ENCODE measurements at places on chromosomes 2 and 18.

DNA sequence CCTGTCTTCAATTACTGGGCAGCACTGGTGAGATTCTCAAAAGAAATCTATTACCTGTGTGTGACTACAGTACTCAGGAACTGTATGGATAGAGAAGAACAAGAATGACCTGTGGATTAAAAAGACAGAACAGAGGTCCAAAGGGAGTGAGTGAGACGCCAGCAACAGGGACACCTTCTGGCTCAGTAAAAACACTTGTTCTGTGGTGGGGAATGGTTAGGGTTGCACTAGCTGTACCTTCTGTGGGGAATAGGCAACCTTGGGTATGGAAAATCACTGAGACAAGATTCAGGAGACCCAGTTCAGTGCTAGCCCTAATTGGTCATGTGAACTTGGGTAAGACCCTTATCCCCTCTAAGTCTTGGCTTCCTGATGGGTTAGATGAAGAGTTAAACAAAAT is 986.0 kb downstream of the TSN start:
- no peak for DNase-seq

DNA sequence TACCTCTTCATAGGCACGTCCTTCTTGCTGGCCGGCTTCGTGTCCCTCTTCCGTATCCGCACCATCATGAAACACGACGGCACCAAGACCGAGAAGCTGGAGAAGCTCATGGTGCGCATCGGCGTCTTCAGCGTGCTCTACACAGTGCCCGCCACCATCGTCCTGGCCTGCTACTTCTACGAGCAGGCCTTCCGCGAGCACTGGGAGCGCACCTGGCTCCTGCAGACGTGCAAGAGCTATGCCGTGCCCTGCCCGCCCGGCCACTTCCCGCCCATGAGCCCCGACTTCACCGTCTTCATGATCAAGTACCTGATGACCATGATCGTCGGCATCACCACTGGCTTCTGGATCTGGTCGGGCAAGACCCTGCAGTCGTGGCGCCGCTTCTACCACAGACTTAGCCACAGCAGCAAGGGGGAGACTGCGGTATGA is 2.3 kb downstream of the FZD7 start:
- no peak for DNase-seq

DNA sequence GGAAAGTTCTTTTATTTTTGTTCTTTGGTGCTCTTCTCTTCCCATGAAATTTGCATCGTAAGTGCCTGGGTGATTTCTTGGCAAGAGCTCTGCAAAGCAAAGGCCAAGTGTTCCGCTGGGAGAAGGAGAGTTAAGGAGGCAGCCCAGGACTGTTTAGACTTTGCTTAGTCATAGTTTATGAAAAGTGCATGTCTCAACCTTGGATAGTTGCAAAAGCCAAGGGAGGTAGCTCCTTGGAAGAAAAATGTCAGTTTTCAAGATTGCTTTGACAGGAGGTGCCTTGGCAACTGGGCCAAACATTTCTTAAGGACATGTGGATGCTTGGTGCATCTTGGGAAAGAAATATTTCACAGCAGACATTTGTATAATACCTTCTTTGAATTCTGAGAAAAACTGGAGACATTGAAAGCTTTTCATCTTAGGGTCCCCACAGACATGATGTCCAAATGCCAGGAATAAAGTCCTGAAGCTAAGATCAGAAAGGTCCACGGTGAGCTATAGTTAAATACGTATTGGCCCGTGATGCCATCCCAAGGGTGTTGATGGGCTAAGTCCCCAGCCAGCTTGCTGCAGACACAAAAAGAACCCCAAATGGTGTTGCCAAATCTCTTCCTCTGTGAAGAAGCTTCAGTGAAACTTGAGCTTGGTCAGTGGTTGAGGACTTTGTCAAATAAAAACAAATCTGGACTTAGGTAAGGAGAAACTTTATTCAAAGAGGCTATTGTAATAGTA is 96.3 kb upstream of the THUMPD2 start:
- DNase-seq = no peak

DNA sequence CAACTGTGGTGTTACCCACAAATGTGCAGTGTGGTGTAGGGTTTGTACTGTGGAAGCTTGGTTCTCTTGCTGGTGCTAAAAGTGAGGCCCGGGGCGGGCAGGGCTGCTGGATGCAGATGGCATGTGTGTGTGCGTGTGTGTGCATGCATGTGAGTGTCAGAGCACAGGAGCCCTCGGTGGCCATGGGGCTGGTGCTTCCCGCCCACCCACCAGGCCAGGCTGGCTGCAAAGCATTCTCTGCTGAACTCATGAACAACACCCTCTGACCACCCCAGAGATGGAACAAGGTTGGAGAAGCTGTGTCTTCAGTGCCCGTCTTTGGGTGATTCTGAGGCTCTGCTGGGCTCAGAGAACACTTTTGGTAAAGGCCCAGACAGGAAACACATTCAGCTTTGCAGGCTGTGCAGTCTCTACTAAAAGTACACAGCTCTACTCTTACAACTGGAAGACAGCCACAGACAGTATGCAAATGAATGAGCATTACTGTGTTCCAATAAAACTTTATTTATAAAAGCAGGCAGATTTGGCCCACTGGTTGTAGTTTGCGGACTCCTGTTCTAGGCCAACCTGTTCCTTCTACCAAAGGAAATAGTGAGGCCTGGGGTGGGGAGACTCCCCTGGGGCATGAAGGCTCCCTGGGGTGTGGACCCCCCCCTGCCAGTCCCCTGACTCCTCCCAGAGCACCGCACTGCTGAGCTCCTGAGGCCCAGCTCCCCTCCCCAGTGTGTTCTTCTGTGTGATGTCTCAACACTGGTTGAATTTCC is 225.3 kb upstream of the HDAC4 start:
- DNase-seq = no peak

DNA sequence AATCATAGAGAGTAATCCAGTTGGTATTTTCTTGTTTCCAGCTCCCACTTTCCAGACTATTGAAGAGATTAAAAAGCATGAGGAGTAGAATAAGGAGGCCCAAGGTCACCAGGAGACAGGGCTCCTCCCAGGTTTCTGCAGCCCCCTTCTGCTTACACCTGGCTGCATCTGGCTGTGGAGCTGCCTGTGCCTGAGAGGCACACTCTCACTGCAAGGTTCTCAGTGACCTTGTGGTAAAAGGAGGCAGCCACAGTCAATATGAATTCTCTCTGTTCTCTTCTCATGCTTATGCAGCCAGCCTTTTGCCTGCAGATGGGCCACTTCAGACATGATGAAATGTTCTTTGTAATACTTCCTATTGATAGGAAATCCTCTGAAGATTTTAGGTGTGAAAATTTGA is 233.7 kb downstream of the MYO3B start:
- no peak for DNase-seq

DNA sequence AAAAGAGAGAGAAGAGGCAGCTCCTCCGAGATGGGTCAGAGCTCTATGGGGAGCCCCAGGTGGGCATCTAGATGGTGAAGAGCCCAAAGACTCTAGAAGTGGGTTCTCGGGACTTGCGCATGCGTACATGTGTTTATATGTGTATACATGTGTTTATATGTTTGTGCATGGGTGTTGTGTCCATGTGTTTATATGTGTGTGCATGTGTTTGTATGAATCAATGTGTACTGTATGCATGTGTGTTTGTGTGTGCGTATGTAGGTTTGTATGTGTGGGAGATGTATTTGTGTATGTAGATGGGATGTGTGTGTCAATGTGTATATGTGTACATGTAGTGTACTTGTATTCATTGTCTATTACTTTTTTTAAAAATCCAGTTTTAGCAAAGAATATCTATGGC is 25.6 kb downstream of the DNPEP start:
- DNase-seq = no peak

GRCh38 chr2:17740203-17740602 is 13.4 kb downstream of the SMC6 start:
- DNase-seq = no peak

DNA sequence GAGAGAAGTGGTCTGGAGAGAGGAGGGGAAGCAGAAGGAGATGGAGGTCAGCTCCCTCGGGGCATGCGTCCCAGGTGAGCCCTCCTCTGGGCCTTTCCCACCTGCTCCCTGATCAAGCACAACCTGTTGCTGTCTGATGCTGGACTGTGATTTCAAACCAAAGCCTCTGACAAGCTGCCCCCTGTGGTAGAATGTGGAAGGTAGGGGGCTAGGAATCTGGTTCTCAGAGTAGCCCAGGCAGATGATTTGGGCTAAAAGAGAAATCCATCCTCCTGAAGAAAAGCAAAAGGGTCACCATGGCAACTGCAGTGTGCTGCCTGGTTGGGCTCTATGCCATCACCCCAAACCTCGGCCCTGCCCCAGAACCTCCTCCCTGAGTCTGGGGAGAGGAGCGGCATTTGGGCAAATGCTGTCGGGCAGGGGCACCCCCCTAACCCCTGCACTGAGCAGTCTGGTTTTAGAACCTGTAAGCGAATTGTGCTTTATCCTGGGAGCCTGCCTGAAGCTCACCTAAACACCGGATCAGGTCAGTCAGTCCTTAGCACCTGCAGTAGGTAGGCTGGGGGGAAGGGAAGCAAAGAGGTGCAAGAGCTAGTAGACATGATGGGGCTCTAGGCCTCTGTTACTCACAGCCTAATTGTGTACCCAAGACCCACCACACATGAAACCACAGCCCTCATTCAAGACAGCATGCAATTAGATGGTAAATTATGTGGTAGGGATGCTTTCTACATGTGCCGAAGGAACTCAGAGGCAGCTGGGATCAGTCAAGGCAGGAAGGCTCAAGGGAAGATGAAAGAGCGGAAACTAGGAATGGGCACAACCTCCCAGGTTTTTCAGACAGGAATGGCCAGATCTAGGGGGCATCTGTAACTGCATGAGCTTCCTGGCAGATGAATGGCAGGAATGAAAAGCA is 83.5 kb downstream of the DNMT3A start:
- DNase-seq = no peak

DNA sequence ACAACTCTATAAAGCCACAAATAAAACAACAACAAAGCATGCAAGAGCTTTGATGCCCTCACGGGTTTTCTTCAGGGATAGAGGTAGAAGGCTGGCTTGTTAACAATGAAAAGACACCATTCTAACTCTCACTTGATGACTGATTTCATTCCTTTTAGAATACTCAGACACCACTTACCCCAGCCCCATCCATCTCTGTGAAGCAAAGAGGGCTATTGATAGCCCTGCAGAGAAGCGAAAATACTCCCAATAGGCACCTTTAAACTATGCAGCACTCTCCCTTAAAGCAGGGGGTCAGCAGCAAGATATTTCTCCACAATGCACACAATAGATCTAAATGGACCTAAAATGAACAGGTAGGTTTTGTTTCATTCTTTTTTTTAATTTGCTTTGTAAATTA is 35.1 kb downstream of the ZNF385B start:
- no peak for DNase-seq

GRCh38 chr2:25421289-25421688 is 79.6 kb upstream of the DNMT3A start:
- no peak for DNase-seq

DNA sequence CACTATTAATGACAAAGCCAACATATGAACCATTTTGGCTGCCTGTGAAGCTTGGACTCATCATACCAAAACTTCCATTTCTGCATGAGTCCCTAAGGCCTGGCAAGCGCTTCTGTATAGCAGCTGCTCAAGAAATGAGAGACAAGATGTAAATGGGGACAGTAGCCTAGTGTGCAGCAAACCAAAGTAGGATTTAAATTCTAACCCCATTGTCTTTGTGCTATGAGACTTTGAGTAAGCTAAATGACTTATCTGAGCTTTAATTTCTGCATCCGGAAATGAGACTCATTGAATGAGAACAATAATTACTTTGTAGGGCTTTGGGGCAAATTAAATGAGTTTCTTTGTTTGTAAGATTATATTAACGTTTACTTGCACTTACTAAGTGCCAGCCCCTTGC is 536.4 kb upstream of the CDH7 start:
- no peak for DNase-seq

DNA sequence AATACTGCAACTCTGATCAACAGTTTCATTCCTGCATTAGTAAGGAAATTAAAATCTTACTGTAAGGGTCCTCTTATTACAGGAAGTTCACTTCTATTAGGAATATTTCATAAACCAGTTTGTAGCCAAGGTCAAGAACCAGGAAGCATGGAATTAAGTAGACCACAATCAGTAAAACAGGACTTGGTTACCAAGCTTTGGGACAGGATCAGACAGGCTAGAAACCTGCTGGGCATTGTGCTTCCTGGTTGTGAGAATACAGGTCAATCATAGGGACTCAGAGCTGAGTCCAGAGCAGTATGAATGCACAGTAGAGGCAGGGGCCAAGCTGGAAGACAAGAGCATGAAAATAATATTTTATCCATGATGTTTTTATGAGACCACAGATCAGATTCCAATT is 248.0 kb downstream of the IKZF2 start:
- DNase-seq = no peak

GRCh38 chr2:182615036-182615435 is 101.0 kb upstream of the DNAJC10 start:
- no peak for DNase-seq

DNA sequence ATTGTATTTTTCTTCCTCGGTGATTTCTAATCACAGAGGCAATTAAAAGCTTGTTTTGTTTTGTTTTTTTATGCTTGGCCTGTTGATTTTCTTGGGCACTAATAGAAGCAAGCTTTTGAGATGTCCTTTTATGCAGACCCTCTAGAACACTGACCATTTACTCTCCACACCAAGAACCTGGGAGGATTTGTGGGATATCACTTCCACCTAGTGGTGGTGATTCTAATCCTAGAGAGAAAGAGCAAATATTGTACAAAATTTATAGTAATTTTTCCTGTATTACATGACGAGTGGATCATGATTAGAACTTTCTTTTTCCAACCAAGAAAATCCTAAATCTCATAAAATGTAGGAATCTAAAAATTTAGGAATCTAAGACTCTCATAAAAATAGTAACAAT is 23.4 kb downstream of the NEMP2 start:
- no peak for DNase-seq

DNA sequence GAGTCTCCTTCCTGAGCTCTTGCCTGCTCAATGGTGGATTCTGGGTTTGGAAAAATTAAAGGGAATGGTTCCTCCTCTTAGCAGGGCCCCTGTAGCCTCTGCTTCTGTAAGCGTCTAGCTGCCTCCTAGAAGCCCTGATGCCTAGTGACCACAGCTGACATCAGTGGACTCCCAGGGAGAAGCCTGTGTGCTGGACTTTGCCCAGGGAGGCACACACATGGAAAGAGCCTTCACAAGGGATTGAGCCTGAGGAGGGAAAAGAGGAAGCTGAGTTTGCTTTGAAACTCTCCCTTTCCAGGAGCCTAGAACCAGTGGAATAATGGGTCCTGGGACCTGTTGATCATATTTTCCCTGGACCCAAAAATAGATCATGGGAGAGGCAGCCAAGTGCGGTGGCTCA is 1.4 kb upstream of the CFAP65 start:
- DNase-seq = no peak

GRCh38 chr2:162293122-162293786 is 25.2 kb downstream of the IFIH1 start:
- DNase-seq = no peak

GRCh38 chr18:59231114-59231513 is 11.2 kb downstream of the GRP start:
- DNase-seq = no peak

DNA sequence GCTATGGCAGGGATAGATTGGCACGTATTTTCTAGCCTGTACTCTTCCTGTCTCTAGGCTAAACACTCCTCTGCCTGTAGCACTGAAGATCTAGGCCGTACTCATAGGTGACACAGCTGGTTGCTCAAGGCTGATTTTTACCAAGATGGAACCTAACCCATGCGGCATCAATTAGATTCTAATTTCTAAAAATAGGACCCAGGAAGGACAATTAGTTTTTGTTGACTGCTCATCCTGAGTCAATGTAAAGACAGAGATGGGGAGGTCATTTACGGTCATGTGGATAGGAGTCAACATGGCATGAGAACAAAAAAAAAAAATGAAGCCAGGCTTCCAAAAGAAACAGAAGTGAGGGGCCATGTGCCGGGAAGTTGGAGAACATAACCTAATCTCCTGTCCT is 360.7 kb upstream of the ETAA1 start:
- no peak for DNase-seq

Data from vagina (tissue), 2 donors.